CD4-positive, alpha-beta T cell treated with Interleukin-6 at 100 ng/mL for 8 hours (primary cell): ENCODE measurements at places on chromosomes 4 and X.

DNA sequence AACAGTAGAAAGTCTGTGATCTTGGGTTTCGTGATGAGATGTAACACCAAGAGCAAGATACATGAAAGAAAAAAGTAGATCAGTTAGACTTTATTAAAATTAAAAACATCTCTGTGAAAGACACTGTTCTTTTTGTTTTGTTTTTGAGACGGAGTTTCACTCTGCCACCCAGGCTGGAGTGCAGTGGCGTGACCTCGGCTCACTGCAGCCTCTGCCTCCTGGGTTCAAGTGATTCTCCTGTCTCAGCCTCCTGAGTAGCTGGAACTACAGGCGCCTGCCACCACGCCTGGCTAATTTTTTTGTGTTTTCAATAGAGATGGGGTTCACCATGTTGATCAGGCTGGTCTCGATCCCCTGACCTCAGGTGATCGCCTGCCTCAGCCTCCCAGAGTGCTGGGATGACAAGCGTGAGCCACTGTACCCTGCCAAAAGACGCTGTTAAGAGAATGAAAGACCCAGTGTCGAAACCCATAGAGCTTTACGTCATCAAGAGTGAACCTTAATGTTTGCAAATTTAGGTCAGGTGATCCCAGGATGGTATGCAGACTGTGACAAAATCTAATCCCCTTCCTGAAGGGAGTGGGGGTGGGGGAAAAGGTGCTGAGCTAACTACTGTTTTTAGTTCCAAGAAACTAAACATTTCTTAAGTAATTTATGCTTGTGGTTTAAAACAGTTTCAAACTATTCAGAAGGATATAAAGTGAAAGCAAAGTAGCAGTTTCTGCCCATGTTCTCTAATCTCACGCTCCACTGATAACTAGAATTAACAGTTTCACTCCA is 8.0 kb downstream of the OFD1 start:
- DNase-seq, result peak; percentile 28

GRCh38 chrX:154057791-154058190 is 38.1 kb upstream of the IRAK1 start:
- DNase-seq, result no peak

GRCh38 chrX:28889591-28890090 is 302.4 kb downstream of the IL1RAPL1 start:
- DNase-seq, result no peak

- DNase-seq, result peak; percentile 77
Measured at GRCh38 chr4:142567199-142567598, 278.9 kb downstream of the INPP4B start.

DNA sequence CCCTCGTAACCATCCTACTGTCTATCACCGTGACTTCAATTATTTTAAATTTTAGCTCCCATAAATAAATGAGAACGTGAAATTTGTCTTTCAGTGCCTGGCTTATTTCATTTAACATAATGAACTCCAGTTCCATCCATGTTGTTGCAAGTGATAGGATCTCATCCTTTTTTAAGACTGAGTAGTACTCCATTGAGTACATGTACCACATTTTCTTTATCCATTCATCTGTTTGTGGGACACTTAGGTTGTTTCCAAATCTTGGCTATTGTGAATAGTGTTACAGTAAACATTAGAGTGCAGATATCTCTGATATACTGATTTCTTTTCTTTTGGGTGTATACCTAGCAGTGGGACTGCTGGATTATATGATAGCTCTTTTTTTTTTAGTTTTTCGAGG is 32.8 kb downstream of the OCIAD1 start:
- no peak for DNase-seq

DNA sequence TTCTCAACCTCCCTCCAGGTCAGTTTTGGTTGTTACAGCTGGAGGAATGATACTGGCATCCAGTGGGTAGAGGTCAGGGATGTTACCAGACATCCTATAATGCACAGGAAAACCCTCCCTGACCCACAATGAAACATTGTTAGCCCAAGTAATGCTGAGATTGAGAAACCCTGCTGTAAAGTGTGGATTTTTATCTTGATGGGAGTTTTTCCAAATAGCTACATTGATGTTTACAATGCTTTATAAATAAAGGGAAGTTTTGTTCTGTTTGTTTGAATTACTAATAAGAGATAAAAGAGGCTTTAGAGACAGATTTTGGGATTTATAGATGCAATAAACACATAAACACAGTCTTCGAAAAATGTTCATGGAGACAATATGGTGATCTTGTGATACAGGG is 194.0 kb upstream of the NUDT6 start:
- no peak for DNase-seq

GRCh38 chrX:104270916-104271512 is 16.3 kb upstream of the ESX1 start:
- DNase-seq, result no peak

DNA sequence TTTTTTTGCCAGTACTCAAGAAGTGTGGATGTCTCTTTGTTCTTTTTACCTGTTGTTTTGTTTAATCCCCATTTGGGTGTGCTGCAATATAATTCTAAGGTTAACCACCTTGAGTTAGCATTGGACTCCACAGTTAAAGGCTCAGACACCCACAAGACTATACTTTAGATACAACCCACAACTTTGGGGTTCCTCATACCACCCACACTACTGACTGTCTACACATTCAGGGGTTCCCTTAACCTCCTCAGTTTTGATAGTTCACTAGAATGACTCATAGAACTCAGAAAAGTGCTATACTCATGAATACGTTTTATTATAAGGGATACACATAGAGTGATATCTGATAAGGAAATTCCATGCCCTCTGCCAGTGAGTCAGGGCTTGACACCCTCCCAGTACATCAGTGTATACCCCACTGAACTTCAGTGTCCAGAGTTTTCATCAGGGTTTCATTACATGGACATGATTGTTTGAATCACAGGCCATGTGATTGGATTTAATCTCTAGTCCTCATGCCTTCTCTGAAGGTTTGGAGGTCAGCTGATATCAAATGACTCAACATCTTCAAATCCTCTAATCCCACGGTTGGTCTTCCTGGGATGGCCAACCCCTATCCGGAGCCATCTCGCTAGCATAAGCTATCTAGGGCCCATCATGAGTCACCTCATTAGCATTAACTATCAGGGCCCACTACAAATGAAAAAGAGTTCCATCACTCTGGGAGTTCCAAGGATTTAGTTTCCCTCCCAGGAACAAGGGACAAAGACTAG is 357.7 kb upstream of the EMCN start:
- no peak for DNase-seq

- no peak for DNase-seq
Measured at GRCh38 chr4:152488246-152488645, 47.6 kb downstream of the FBXW7 start.

DNA sequence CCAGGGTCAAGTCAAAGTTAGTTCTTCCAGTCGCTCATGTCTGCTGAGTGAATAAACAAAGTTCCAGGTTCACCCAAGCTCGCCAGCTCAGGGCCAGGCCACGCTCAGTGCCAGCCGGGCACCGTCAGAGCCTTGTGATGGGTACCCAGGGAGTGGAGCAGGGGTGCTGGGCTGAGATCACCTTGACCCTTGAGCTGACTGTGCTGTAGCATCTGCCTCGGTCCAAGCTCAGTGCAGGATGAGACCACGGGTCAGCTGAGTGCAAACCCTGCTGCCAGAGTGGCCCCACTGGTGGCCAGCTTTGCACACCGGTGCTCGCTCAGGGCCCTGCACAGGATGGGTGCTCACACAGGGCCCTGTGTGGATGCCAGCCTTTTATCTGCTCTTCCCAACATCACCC is 4.3 kb downstream of the CPZ start:
- no peak for DNase-seq

DNA sequence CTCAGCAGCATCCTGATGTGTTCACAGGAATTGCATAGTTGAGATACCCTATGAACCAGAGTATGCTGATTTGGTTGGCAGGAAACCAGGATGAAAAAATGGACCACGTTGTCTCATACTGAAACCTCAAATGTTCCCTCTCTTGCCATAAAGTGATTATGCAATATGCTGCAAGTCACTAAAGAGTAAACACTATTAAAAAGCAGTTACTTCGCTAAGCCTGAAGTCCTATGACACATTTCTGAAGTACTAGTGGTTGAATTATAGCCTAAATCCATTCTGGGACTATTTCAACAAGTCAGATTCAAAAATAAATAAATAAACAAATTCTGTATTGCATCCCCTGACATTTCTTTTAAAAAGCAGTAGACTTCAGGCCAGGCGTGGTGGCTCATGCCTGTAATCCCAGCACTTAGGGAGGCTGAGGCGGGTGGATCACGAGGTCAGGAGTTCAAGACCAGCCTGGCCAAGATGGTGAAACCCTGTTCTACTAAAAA is 106.0 kb upstream of the NAP1L5 start:
- no peak for DNase-seq

GRCh38 chr4:188976644-188977115 is 837.4 kb downstream of the TRIML1 start:
- no peak for DNase-seq

DNA sequence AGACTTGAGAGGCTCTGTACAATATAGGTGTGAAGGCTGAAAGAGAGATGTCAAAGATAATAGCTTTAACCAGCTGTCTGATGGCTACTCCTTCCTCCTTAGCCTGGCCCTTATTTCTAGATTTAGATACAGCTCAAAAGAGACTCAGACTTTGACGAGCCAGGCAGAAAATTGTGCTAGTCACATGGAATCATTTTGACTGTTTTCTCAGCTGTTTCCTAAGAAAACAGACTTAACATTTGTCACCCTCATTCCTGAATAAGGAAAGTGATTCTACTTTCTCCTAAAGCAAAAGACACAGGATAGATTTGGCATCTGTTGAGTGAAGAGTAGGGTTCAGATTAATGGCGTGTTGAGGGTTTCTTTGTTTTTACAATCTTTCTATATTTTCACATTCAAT is 340.7 kb downstream of the DHX15 start:
- no peak for DNase-seq

- DNase-seq, result no peak
Measured at GRCh38 chr4:169601016-169601771, 11.2 kb downstream of the NEK1 start.

DNA sequence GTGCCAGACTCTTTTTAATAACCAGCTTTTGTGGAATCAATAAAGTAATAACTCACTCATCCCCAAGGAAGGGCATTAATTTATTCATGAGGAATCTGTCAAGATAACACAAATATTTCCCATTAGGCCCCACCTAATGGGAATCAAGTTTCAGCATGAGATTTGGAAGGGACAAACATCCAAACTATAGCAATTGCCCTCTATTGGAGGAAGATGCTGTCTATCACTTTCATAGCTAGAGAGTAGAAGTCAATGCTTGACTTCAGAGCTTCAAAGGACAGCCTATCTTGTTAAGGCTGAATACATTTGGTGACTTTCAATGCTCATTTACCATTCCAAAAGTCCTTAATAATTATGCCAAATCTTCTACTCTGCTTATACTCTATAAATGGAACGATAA is 84.9 kb upstream of the ATOH1 start:
- DNase-seq, result no peak

GRCh38 chr4:72935462-72935861 is 134.1 kb downstream of the COX18 start:
- DNase-seq, result no peak

DNA sequence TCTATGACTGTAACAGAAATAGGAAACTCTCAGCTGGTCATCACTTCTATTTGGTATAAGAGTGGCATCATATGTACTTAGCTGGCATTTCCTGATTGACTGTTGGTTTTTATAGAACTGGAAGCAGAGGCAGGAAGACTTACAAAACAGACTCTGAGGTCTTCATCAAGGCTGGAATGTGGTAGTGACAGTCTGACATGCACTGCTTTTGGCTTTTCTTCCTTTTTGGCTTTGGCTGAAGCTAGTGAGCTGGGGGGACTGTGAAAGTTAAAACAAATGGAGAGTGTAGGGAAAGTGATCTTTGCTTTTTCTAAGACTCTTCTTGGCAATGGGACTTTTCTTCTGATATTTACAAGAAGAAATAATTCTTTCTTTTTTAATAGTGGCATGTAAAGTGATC is 121.1 kb upstream of the SLC4A4 start:
- DNase-seq, result no peak

DNA sequence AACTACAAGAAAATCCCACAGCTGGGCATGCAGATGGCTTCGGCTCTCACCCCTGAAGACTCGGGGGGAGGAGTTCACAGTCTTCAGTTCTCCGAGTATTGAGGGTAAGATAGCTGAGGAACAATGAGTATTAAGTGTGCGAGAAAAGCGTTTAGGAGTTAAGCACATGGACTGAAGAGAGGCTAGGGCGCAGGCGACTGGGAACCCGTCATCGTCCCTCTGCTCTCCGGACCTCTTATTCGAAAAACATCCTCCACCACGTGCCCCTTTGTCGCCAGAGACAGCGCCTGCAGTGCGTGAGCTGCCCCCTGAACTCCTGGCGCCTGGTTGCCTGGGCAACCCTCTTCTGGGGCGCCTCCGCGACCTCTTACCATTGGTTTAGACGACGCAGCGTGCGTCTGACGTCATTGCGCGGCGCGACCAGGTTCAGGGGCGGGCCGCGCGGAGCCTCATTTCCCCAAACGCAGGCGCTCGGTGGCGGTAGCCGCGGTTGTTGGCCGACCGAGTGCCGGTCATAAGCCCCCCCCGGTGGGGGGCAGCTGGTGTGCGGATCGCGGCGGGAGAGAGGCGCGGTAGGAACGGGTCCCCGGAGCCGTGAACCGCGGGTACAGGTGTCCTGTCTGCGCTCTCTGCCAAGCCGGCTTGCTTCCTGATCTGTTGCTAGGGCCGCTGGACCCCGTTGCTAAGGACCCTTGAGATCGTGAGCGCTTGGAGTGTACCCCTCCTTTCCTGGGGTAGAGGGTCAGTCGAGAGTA is at the start of gene PACRGL:
Gene PACRGL, plus strand, starts transcription at position 452 of the 755 bp plus-strand sequence. CDS start 4,024 bp downstream, outside the sequence.
- DNase-seq, result peak; percentile 88

- DNase-seq, result no peak
Measured at GRCh38 chr4:10320130-10320529, 137.1 kb downstream of the ZNF518B start.
